Fibroblast of gingiva (primary cell): ENCODE measurements at places on chromosomes 12 and 14.

DNA sequence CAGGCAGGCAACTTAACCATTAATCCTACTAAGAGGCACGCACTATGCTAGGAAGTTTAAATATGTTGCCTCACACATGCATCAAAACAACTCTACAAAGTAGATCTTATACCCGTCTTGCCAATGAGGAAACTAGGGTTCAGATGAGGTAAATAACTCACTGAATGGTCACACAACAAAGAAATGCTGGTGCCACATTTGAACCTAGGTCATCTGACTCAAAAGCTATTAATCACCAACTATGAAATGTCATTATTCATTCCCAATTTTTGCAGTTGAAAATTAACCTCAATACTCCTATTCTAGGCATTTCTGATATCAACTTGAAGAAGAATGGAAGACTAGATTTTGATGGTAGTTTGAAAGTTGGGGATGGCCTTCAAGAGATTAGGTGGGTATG is 2.8 kb upstream of the PYROXD1 start:
- DNase-seq: no peak

DNA sequence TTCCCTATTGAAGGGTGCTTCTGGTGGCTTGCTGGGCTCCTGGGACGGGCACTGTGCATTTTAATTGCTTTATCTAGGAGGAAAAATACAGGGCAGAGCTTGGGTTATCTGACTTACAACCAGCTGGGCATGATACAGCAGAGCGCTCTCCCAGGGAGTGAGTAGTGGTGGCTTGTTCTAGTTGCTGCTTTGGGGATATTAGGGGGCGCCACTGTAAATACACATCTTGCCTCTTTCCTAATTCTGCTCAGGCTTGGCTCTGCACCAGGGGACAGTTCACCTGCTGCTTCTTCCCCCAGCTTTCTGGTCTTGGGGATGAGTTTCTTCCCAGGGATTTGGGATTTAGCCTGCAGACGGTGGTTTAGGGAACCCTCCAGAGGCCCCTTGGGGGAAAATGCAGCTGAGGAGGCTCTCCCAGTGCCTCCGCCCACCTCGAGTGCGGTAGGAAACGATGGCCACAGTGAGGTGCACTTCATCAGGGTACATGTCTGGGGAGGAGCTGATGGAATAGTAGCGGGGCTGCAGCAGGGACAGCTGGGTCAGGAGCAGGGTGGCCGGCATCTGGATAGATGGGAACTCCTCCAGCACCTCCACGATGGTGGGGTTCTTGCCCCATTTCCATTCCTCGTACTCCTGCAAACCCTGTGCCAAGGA is 36.9 kb upstream of the FBXO21 start:
- DNase-seq: no peak

- DNase-seq: no peak
Measured at GRCh38 chr12:85656561-85656960, 179.6 kb downstream of the RASSF9 start.

DNA sequence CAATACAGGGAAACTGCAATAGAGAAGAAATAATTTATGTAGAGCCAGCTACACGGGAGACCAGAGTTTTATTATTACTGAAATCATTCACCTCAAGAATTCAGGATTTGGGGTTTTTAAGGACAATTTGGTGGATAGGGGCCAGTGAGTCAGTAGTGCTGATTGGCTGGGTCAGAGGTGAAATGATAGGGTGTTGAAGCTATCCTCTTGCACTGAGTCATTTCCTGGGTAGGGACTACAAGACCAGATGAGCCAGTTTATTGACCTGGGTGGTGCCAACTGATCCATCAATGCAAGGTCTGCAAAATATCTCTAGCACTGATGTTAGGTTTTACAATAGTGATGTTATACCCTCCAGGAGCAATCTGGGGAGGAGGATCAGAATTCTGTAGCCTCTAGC is 486.3 kb downstream of the LRIG3 start:
- DNase-seq: no peak

DNA sequence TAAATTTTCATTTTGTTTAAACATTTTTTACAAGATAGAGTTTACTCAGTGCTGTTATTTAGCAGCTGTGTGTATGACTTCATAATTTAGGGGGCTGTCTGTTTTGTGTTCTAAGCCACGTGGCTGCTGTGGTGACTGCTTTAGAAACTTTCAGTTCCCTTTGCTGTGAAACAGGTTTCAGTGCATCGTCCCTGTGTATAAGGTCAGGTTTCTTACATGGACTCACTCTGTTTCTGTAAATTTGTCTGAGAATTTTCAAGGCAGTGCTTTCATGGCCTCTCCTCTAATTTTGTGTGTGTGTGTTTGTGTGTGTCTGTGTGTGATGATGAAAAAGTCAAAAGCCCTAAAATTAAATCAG is 32.4 kb downstream of the BICD1 start:
- DNase-seq: peak; percentile 38

DNA sequence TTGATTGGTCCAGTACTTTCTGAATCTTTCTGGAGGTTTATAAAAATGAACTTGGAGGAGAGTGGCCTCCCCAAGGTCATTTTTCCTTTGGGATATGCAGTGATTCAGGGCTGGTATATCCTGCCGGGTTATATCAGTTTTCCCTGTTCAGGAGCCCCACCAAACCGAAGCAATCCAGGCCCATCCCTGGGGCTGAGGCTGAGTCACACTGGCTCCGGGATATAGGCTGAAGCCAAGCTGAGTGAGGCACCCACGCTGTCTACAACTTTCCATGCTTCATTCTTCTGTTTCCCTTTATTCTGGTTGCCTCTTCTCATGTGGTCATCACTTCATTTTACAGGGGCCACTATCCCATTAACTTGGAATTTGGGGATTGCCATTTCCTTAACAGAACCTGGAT is 3.4 kb downstream of the SSPN start:
- no peak for DNase-seq

DNA sequence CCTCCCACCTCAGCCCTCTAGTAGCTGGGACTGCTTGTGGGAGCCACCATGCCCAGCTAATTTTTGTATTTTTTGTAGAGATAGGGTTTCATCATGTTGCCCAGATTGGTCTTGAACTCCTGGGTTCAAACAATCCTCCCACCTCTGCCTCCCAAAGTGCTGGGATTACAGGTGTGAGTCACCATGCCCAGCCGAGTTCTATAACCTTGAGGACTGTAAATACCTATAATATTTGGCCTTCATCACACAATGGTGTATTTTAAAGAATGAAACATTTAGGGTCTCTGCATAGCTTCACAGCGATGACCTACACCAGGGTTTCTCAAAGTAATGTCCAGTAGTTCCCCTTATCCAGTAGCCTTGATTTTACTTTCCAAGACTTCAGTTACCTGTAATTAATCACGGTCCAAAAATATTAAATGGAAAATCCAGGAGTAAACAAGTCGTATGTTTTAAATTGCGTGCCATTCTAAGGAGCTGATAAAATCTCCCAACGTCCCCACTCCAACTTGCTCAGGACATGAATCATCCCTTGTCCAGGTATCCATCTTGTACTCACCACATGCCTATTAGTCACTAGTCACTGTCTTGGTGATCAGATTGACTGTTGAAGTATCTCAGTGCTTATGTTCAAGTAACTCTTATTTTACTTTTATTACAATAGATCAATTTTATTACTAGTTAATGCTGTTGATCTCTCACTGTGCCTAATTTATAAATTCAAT is 368.2 kb downstream of the BTG1 start:
- DNase-seq: no peak

- DNase-seq: peak; percentile 72
Measured at GRCh38 chr12:46915836-46916235, 90.0 kb upstream of the SLC38A4 start.

DNA sequence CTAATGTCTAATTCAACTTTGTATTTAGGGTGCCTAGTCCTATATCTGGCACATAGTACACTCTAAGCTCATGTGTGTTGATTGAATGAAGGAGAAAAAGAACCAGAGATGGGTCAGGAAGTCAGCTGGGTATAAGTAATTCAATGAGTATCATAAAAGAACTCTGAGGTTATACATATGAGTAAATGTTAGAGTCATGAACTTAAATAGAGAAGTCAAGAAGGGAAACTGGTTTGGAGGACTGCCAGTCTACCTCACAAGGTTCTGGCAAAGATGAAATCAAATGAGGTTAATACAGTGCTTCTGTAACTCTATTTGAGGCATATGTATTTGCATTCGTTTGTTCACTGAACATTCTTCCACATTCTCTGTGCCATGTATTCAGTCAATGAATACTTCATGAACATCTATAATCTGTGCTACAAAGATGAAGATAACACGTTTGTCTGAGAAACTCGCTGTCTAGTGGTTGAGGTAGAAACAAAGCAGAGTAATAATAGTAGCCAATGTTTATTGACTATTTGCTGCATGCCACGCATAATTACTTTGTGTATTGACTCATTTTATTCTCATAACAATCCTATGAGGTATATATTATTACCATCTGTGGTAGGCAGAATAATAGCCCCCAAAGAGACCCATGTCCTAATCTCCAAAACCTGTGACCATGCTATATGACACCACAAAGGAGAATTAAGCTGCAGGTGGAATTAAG is 88.9 kb downstream of the PTGER2 start:
- DNase-seq: no peak

DNA sequence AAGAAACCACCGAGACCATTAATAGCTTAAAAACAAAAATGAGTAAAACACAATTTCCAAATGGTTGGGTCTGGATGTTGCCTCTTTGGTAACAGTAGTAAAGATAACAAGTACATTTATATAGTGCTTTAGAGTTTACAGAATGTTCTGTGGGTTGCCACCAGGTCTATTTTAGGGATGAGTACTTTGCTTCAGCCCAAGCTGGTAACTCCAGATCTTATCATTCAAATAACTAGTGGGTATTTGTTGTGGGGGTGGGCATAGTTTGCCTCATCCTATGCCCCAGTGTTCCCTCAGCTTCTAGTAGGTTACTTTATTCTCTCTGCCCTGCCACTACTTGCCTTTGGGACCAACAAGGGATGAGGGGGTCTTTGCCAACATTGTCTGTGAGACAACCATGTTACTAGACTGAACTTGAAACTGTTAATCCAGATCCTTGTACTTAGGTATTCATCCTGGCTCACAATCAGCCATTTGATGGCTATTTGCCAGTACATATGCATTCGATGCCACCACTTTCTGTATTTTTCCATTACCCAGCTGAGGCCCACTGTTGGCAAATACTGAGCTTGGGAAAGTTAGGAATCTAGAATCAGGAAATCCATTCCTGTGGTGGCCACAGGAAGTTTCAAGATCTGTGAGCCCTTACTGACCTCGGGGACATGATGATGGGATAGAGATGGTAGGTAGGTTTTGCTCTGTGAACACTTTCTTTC is 17.6 kb upstream of the AKAP6 start:
- no peak for DNase-seq

GRCh38 chr14:72603639-72604038 is 290.3 kb downstream of the DPF3 start:
- no peak for DNase-seq

DNA sequence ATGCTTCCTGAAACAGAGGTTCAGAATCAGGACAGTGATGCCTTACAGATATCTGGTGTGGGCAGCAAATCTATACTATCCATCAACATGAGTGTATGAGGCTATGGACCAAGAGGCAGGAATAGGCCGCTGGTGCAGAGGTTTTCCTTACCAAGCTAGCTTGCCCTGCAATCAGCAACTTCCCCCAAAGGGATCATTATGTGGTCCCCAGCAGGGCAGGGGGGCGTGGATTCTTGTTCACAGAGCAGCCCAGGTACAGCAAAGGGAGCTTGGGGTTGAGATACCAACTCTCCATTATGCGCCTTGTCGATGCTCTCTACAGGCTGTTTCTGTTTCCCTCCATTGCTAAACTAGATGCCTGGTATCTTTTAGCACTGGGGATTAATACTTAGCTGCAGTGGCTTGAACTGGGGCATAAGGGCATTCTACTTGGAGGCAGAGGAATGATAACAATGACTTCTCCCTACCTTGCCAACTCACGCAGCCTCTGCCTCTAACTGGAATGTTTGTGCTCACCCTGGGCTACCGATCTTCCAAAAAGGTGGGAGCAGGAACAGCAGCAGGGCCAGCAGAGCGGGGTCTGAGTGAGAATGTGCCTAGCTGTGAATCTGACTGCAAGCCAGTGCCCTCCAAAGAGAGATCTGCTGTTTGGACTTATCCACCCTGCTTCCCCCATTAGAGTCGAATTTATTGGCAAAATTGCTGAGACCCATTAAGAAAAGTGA is 10.3 kb upstream of the KRT1 start:
- no peak for DNase-seq

DNA sequence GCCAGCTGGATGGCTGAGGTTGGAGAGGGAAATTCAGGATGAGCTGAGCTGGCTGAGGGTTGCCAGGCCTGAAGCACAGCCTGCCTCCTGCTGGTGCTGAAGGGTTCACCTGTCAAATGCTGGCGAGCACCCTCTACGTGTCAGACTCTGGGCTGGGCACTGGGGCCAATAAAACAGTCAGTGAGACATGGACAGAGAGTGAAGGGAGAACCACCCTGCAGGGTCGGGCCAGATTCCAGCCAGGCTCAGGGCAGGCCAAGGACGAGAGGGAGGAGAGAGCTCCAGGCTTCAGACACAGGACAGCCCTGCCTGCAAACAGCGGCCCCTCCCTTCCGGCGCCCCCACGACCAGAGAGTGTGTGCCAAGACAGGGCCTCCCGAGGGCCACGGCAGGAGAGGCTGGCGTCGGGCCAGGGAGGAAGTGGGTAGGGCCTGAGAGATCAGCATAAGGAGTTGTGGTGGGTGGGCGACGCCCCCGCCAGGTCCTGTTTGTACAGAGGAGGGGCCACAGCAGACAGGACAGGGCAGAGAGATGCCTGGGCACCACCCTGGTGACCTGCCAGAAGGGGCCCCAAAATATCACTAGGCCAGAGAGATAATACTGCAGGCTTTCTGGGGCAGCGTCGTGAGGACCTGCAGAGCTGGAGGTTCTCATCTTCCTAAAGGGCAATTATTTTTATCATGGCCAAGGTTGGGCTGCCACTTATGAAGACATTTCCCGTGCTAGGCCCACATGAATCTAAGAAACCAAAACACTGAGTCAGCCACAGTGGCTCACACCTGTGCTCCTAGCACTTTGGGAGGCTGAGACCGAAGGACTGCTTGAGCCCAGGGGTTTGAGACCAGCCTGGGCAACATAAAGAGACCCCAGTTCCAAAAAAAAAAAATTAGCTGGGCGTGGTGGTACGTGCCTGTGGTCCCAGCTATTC is 73.1 kb upstream of the GPR68 start:
- DNase-seq: no peak

DNA sequence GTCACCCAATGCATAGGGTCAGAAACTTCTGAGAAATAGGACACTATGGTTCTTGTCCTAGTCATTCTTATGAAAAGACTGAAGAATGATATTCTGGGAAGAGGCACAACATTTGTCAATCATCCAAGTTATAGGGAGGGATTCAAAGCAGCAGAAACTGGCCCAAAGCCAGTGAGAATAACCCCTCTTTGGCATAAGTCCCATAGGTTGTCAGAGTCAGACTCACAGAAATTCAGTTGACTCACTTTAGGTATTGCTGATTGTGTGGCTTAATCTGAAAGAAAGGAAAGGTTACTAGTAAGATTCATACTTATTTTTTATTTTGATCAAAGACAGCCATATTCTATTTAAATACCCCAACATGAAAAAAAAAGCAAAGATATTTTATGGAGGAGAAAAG is 151.0 kb downstream of the SRGAP1 start:
- no peak for DNase-seq
